ENCODE measurements at places on chromosomes 12 and 14.
A peak's percentile ranks its signal among the peaks of the same experiment; 100 is the strongest.

- no peak for DNase-seq
Measured at GRCh38 chr12:54608156-54608555, 19.7 kb upstream of the PPP1R1A start.

- DNase-seq: no peak
Measured at GRCh38 chr12:86712425-86712843, 456.2 kb upstream of the MGAT4C start.

DNA sequence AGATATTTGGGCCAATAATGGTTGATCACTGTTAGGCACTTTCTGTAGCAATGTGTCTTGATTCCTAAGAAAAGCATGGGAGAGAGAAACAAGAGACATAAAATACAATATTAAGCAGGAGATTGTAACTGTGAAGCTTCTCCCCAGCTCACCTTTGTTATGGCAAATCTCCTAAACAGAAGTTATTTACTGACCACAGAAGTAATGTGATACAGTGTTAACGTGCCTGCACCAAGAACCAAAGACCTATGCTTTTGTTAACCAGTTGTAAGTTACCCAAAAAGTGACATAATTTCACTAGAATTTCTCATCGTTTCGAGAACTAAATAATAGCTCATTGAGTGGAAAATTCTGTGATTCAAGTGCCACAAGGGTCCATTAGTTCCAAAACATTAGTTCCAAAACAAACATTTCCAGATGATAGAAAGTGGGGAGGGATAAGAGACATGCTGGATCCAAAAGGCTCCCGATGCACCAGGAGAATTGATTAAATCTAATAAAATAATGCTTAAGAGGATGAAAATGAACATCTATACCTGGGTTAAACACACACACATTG lies 14.3 kb downstream of the RERG start:
- no peak for DNase-seq

DNA sequence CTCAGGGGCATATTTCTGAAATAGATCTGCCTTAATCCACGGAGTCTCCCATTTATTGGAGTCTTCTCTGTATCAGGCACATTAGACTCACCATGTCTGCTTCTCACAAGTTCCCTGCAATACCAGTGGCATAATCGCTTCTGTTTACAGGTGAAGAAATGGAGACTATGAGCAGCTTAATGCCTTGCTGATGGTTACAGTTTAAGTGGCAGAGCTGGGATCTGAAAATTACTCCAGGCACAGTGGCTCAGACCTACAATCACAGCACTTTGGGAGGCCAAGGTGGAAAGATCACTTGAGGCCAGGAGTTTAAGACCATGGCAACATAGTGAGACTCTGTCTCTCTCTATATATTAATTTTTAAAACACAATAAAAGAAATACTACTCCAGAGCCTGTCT lies 7.3 kb upstream of the RIC8B start:
- no peak for DNase-seq

DNA sequence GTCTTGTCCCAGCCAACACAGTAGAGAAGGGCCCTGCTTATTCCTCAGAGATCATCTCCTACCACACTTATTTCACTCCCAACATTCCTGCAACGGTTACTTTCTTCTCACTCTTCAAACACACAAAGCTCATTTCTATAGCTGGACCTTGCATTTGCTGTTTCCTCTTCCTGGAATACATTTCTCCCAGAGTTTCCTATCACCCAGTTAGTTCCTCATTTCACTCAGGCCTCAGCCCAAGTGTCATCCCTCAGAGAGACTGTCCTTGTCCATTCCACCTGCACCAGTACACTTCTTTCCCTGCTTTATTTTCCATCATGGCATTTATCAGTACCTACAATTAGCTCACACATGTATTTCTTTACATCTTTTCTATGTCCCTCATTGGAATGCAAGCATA lies 14.7 kb upstream of the STK38L start:
- DNase-seq: no peak

DNA sequence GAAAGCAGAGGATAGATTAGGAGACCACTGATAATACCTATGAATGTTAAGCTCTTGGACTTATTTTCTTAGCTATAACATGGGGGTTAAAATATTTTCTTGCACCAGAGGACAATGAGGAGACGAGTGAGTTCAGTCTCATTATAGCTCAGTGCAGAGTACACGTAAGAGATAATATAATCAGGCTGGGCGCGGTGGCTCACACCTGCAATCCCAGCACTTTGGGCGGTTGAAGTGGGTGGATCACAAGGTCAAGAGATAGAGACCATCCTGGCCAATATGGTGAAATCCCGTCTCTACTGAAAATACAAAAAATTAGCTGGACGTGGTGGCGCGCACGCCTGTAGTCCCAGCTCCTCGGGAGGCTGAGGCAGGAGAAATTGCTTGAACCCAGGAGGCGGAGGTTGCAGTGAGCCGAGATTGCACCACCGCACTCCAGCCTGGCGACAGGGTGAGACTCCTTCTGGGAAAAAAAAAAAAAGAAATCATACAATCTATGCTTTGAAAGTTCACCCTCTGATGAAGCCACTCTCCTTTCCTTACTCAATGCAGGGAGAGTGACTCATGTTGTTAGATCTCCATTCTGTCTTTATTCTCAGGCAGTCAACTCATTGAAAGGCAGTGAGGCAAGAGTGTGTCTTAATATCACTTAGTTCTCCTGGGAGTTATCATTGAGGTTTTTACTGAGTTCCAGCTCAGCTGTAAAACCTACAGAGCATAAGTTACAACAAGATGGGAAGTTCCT lies 134.2 kb downstream of the SYNE2 start:
- no peak for DNase-seq

DNA sequence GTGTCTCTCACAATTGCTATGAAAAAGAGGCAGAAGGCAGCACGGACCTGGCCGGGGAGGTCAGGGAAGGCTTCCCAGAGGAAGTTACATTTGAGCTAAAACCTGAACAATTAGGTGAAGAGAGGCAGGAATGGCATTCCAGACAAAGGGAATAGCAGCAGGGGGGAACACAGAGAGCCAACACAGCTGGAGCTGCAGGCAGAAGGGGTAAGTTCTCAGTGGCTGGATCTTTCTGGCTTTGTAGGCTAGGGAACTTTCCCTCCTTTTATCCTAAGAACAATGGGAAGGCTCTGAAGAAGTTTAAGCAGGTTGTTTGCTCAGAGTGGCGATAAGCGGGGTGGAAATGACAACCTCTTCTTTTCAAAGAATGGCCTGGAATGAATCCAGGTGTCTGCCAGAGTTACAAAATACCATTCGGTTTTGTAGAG lies 100.0 kb downstream of the PRIMA1 start:
- DNase-seq: no peak

DNA sequence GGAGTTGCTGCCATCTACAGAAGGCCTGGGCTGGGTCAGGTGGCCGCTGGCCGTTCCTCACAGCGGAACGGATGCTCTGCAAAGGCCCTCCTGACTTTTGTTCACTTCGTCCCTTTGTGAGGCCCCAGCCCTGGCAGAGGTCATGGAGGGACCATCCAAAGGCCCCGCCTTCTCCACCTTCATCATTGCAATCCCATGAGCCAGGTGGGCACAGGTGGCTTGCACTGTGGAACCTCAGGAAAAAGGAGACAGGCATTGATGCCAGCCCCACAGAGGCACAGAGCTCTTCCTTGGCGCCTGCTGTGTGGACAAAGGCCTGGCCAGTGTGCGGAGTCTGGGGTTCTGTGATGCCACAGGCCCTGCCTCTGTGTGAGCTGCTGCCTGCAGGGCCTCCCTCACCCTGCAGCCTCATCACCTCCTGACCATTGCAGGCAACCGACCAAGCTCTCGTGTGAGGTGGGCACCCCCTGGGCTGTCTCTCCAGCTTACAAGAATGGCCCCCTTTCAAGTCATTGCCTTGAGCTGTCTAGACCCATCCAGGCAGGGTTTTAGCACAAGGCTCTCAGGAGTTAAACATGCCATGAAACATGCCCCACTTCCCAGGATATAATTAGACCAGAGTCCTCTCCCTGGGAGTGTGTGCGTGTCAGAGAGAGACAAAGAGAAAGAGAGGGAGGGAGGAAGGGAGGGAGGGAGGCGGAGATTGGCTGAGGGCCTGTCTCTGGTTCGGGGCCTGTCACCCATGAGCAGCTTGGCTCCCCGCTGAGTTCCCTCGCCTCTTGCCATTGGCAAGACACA lies 19.3 kb downstream of the NFKBIA start:
- peak; percentile 41 for DNase-seq

DNA sequence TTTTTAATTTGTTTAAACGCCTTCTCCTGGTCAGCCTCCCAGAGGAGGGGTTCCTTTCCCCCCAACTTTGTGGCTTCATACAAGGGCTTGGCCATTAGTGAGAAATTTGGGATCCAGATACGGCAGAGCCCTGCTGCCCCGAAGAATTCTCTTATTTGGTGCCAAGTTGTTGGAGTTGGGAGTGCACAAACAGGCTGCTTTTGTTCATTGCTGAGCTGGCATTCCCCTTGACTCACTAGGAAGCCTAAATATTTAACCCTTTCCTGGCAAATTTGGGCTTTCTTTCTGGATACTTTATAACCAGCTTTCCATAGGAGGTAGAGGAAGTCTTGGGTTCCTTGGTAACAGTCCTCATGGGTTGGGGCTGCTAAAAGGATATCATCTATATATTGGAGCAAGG lies 10.3 kb upstream of the ADAM21 start:
- no peak for DNase-seq

GRCh38 chr12:12999959-13000615 lies at the start of gene HEBP1:
Gene HEBP1, minus strand, starts transcription at chr12:13000265. Its CDS starts 151 bp downstream, at chr12:13000114.
- no peak for DNase-seq

GRCh38 chr12:117968151-117968789 lies 520 bp downstream of the KSR2 start:
- DNase-seq: no peak

DNA sequence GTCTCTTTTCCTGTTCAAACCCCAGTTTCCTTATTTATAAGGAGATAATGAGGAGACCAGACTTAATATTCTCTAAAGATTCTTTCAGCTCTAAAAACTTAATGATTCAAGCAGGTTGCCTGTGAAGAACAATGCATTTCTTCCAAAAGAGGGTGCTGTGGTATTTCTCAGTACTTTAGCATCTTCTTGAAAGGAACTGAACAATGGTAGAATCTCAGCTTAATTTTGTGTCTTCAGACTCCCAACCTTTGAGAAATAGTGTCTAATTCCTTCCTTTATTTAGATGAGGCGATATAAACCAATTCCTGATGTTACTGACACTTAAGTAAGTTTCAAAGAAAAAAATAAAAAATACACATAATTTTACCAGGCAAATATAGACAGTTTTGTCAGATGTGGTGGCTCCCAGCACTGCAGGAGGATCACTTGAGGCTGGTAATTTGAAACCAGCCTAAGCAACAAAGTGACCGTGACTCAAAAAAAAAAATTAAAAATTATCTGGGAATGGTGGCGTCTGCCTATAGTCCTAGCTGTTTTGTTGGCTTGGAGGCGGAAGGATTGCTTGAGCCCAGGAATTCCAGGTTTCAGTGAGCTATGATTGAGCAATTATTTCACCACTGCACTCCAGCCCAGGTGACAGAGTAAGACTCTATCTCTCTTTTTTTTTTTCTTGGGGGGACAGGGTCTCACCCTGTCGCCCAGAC lies 76.9 kb upstream of the PSMA6 start:
- DNase-seq: no peak

GRCh38 chr12:39062266-39062996 lies 157.0 kb upstream of the CPNE8 start:
- DNase-seq: no peak

DNA sequence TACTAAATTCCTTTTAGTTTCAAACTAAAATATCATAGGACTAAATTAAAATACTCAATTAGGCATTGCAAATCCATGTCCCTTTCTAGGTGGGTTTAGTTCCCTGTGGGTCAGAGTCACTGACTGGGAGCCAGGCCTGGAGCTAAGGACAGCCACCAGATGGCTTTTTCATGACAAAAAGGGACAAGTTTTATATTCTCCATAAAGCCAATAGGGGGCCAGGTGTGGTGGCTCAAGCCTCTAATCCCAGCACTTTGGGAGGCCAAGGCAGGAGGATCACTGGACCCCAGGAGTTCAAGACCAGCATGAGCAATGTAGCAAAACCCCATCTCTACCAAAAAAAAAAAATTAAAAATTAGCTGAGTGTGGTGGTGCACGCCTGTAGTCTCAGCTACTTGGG lies 35.4 kb upstream of the EIF5 start:
- DNase-seq: no peak

DNA sequence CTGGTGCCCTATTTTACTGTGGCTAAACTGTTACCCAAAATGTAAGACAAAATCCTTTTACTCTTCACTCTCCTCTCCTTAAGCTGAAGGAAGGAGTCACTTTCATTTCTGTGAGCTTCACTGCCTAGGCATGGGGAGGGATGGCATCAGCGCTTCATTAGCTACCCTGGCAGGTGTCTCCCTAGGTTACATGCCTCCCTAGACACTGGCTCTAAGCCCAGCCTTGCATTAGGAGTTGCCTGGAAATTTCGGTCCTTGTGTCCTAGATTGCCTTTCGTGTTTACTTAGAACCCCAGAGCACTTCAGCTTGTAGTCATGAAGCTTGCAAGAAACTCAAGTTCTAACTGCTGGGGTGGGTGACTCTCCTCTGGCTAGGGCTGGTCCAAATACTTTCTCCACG lies 520.5 kb upstream of the STXBP6 start:
- no peak for DNase-seq
